HFFc6 (cell line): ENCODE measurements at places on chromosomes 16 and 17.

GRCh38 chr16:74261068-74261467 lies 35.5 kb upstream of the PSMD7 start:
- DNase-seq = no peak

DNA sequence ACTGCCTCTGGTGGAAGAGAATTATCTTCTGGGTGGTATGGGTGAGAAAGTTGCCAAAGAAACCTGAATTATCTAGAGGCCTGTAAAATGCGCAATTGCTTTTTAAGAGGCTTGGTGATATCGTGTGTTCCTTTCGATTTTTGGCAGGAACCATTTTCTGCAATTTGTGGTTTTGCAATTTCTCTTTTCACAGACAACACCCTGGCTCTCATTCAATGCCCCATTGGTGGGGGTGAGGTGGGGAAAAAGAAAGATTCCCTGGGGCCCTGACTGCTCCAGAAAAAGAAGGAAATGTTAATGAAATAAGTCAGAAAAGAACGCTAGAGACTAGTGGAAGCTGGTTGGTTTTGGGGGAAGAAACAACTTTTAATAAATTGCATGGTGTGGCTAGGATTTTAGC lies 77.4 kb downstream of the ANKFN1 start:
- DNase-seq = no peak

GRCh38 chr16:89430436-89431157 lies 59.8 kb downstream of the ANKRD11 start:
- DNase-seq = no peak

DNA sequence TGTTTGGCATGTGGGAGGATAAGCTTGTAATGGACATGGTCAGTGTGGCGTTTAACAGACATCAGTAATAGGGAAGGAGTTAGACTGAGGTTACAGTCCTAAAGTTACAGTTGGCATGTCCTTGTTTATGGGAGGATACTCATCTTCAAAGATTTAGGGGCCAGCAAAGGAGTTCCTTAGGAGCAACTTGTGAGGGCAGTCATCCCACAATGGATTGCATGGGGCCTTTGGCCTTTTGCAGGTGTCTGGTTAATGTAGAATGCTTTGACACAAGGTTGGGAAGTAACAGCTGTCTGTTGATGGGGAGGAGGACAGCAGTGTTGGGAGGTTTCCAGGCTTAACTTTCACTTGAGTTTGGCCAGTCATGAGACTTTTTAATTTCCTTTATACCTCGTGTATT lies 2.2 kb downstream of the NUBP1 start:
- no peak for DNase-seq

- no peak for DNase-seq
Observed at GRCh38 chr17:33964344-33964979, 290.6 kb upstream of the CCL2 start.

GRCh38 chr16:12523002-12523401 lies 280.7 kb downstream of the CPPED1 start:
- DNase-seq = no peak

- DNase-seq = no peak
Observed at GRCh38 chr16:57548408-57548807, 6.0 kb downstream of the ADGRG5 start.

- no peak for DNase-seq
Observed at GRCh38 chr16:78770353-78771091, 671.1 kb downstream of the WWOX start.

GRCh38 chr16:24234737-24235136 lies 21.4 kb upstream of the CACNG3 start:
- DNase-seq = no peak

DNA sequence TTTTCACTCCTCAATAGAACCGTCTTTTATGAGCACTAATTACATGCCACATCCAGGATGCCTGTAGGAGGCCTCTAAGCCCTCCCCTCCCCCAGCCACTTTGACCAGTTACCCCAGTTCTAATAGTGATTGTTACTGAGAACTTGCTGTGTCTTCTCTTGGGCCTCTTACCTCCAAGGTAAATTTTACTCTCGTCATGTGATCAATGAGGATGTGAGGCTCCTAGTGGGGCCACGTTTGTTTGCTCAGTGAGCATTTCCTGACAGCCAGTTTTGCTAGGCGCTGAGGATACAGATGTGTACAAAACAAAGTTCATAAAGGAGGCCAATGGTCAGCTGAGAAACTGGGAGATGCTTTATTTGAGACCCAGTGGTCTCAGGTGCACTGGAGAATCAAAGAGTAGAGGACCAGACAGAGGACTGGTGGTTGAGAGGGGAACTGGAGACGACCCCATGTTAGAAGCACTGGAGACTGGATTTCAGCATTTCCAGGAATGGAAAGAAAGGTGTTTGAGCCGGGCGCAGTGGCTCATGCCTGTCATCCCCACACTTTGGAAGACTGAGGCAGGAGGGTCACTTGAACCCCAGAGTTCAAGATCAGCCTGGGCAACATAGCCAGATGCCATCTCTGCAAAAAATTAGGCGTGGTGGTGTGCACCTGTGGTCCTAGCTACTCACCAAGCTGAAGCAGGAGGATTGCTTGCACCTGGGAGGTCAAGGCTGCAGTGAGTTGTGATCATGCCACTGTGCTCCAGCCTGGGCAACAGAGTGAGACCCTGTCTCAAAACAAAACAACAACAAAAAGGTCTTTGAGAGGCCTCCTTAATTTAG lies 2.6 kb downstream of the ATP2C2 start:
- DNase-seq = no peak

DNA sequence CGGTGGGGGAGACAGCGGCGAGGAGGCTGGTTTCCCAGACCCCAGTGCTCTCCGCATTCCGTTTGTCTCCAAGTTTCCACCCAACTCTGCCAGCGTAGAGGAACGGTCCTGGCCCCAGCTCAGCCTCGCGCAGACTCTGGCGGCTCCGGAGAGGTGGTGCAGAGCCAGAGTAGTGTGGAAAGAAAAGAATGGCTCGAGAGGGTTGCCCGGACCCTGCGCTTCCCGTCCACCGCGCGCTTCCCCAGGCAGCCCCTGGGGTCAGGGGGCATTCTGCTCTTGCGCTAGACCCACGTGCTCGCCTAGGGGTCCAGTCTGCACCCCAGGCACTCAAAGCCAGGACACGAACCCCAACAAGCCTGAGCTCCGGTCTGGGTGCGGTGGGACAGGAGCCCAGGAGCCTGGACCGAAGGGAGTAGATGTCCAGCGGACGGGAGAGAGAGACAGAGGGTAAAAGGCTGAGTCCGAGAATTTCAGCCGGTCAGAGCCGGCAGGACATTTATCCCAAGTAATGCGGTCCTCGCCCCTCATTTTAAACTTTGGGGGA lies 3.8 kb downstream of the PMP22 start:
- DNase-seq = peak; percentile 60
